Bronchial epithelial cell (primary cell): ENCODE measurements at places on chromosomes 16 and 17.

- DNase-seq: no peak
These were observed 2.0 kb downstream of the GPRC5B start for GRCh38 chr16:19882646-19883045.

- peak; percentile 28 for DNase-seq
These were observed 4.1 kb upstream of the UBTF start for GRCh38 chr17:44223541-44224071.

DNA sequence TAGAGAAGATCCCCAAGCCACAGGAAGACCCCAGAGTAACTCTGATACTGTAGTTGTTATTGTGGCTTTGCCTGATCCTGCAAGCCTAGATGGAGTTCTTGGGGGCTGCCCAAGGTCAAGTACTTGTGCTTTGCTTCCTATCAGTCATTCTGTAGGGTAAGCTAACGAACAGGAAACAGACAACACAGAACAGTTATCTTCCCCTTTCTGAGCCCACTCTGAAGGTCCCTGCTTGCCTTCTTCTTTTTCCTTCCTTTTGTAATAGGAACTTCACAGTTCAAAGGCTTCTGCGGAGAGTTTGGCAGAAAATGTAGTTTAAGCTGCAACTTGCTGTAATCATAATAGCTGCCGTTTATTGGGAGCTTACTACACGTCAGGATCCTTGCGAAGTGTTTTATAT is 494.1 kb upstream of the ERCC4 start:
- no peak for DNase-seq

GRCh38 chr16:3951861-3952736 is 71.6 kb upstream of the CREBBP start:
- peak; percentile 35 for DNase-seq
